ENCODE measurements at places on chromosomes 1 and 21.

GRCh38 chr1:15676688-15677661, 7.1 kb upstream of the PLEKHM2 start:
- DNase-seq: peak; percentile 24

GRCh38 chr1:39086865-39087409, 60.8 kb downstream of the NDUFS5 start:
- DNase-seq: no peak

DNA sequence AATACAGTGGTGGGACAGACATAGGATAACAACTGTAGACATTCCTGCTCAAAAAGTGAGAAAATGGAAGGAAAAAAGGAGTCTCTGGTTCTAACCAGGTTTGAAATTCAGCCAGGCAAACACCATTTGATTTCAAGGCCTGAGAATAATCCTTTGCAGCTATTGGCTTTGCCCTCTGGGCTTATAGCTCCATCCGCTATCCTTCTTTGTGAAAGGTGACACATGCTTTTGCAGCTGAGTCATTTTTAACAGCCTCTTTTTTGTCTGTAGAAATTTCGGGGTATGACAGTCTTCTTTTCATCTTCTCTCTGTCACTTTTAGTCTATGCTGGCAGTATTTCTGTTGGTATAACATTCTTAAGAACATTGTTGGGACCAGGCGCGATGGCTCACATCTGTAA, 16.2 kb downstream of the SDHC start:
- no peak for DNase-seq

GRCh38 chr1:248613742-248614141, 16.2 kb upstream of the OR2T10 start:
- no peak for DNase-seq

DNA sequence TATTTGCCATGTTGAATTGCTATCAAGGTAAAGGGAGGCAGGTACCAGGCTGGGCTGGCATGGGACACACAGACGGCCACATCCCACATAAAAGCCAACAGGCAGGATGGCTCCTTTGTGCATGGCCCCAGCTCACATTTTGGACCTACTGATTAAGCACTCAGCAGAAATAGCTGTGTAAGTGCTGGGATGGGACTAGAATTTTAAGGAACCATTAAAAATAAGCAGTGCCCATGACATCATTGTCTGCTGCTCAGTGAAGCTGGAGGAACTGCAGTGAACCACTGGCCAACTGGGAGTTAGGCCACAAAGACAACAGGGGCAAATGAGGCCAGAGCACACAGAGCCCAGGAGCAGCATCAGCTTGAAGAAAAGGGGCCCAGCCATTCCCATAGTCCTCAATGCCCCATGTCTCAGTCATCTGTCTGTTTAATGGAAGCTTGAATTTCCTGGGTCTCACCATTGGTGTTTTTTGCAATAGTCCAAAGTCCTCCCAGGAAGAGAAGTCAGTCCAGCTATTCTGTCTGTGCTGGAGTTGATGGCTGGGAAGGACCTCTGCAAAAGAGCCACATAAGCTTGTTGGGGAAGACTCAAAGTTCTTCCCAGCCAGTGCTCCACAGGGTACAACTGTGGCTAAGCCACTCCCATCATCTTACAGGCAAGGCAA, 45.3 kb upstream of the TNR start:
- no peak for DNase-seq

- DNase-seq: no peak
Measured at GRCh38 chr1:230896779-230897178, 28.5 kb upstream of the C1orf198 start.

DNA sequence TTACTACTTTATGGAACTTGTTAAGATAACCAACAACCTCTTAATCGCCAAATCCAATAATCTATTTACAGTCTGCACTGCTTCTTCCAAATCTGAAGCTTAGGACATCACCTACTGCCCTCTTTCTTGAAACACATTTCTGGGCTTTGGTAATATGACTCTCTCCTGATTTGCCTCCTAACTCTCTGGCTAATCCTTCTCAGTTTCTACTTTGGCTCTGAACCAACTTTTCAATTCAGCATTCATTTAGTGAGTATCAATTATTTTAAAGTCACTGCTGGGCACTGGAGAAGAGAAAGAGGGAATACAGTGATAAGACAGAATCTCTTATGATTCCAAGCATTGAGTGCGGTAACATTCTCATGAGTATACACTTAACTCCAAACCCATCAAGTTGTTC, 275.0 kb downstream of the AKT3 start:
- DNase-seq: no peak

Measured in activated CD8-positive, alpha-beta memory T cell treated with anti-CD3 and anti-CD28 coated beads for 24 hours (primary cell).